Gastrocnemius medialis (tissue), 4 donors: ENCODE measurements at places on chromosomes 11 and 22. TPM values are rescaled to one million over a fixed set of nuclear protein-coding genes. Genes with fewer than 3 reads are reported as not detected.
A peak's percentile ranks its signal among the peaks of the same experiment; 100 is the strongest.

- DNase-seq = no peak
These were observed 380.6 kb downstream of the CADM1 start for GRCh38 chr11:115123641-115124040.

- peak; percentile 61 for DNase-seq
These were observed at the start of gene ADAMTS15 for GRCh38 chr11:130448416-130449309. Gene ADAMTS15 (plus strand): TSS chr11:130448645. CDS start chr11:130448974, 329 bp downstream.

Gene TENM4
- total RNA-seq = 0.82 TPM

Gene GLB1L2
- total RNA-seq = not detected
